Right ventricle myocardium inferior (tissue), 1 donor: ENCODE measurements at places on chromosomes 12 and 14. TPM values are rescaled to one million over a fixed set of nuclear protein-coding genes. Genes with fewer than 3 reads are reported as not detected.

GRCh38 chr14:53020193-53020932 is 69.5 kb upstream of the FERMT2 start:
- no peak for DNase-seq

DNA sequence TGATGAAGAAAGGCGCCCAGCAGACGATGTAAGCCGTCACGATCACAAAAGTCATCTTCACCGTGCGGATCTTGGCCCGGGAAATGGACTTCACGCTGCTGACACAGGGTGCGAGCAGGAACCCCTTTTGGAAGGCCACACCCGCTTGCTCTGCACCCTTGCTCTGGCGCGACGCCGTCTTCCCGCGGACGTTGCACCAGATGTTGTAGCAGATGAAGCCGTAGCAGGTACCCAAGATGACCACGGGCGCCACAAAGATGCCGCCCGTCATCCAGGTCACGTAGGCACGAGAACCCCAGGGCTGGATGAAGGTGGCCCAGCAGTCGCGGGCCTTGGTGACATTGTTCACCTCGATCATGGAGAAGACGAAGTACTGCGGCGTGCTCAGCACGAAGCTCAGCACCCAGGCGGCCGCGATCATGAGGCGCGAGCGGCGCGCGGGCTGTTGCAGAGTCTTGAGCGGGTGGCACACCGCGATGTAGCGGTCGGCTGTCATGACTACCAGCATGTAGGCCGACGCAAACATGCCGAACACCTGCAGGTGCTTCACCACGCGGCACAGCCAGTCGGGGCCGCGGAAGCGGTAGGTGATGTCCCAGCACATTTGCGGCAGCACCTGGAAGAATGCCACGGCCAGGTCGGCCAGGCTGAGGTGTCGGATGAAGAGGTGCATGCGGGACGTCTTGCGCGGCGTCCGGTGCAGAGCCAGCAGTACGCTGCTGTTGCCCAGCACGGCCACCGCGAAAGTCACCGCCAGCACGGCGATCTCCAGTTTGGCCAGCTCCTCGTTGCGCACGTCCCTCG is 890 bp downstream of the AVPR1A start:
- DNase-seq = peak; percentile 65

DNA sequence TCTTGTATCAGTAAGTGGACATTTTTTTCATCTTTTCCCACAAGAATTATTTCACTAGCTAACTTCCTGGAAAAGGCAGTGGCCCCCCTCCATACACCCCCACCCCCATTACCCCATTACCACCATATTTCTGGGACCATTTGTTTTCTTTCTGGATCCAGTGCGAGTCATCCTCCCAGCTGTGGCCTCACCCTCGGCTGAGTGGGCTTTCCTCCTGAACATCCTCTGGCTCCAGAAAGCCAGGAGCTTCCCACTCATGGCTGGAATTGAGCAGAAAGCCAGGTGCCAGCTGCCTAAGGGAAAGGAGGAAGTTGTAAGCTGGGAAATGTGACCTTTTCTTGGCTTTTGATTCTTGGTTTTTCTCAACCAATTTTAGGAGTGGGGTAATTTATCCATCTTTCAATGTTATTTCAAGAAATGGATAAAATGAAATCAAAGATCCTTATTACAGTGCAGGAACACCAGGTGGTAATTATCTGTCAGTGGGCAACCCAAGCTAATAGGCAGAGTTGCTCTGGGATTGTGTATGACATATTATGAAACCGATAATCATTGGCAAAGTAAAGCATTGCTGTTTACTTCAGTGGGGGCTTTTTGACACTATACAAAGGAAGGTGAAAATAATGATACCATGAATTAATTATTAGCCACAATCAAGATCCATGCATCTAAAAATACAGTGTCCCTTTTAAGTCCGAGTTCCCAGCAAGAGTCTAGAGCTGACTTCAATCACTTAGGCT is 124.6 kb downstream of the KICS2 start:
- no peak for DNase-seq

SLC39A5 gene
- total RNA-seq = not detected

DCAF4 gene
- total RNA-seq = 7.9 TPM

- DNase-seq = no peak
Measured at GRCh38 chr12:123762715-123763052, 583 bp downstream of the DNAH10 start.

- DNase-seq = no peak
Measured at GRCh38 chr14:24952851-24953666, 96.9 kb downstream of the STXBP6 start.

- no peak for DNase-seq
Measured at GRCh38 chr12:46555406-46555852, 182.9 kb upstream of the SLC38A2 start.

- DNase-seq = no peak
Measured at GRCh38 chr12:48446161-48446776, 26.1 kb upstream of the ANP32D start.

GRCh38 chr12:50763639-50764285 is at the start of gene ATF1:
Gene ATF1, plus strand, starts transcription at chr12:50764101. Its CDS starts 16,045 bp downstream, at chr12:50780146.
- DNase-seq = peak; percentile 95
